ENCODE measurements at places on chromosomes 4 and X.

DNA sequence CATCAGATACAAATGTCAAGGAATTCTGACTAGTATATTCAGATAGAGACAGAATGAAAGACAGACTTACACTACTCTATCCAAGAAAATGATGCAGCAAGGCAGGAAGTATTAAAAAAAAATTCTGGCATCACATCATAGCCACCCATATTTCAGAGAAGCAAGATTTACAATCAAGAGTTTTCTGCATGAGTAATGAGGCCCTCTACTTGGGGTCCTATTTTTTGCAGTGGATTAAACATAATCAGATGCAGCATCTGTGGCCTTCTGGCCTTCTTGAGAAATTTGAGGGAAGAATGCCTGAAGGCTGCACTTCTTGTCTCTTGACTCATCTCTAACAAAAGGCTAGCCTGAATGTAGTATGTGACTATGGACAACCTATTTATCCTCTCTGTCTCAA lies 48.2 kb upstream of the SLIT2 start:
- DNase-seq = no peak

DNA sequence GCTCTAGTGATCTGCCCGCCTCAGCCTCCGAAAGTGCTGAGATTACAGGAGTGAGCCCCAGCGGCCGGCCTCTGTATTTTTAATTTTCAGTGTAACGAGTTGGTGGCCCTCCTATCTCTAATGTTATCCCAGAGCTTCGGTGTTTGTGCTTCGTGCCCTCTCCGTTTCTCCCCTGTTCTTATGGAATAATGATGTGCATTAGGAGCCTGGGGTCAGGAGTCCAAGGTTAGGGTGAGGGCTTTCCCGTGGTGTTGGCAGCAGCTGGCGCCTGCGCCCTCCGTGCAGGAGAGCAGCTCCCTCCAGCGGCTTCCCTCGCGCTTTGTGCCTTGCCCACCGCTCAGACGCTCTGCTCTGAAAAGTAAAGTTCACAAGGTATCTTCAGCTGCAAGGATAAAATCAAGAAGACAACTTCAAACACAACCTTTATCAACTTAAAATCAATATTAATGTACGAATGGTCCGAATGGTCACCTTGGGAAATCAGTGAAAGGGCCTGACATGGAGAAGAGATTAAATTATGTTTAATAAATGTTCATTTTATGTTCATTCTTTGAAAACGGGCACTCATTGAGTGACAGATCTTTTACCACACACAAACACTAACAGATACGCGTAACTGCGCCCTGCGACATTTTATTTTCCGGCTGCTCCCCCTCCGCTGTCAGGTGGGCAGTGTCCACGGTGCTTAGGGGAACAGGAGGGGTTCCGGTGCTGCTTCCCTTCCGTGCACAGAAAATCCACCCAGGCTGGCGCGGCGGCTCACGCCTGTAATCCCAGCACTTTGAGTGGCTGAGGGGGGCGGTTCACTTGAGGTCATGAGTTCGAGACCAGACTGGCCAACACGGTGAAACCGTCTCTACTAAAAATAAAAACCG lies 62.4 kb downstream of the TRAPPC11 start:
- DNase-seq = no peak

DNA sequence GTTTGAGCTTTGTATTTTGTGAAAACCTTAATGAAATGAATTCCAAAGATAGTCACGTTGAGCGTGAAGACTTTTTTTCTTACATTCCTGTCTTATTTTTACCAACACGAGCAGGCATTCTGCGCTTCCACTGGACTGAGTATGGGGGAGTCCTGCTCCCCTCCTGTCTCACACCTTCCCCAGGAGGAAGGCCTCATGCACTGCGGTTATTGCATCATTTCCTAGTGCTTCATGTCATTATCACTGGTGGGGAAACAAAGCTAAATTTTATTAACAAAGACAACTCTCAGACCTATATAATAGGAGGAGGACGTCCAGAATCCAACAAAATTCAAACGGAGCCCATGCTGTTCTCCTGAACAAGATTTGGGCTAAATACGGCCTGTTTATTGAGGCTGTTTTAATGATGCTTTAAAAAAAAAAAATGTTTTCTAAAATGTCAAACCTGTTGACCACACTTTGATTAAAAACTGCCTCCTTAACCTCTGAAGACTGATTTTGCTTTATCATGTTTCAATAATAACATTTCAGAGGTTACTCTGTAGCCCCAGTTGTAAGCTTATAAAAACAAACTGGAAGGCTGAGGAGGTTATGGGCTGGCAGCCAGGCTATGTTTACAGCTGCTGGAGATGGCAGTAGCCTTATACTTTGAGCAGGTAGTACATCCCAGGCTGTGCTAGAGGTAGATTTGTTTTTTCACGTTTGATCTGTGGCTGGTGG lies 118.0 kb downstream of the SOWAHB start:
- DNase-seq = no peak

DNA sequence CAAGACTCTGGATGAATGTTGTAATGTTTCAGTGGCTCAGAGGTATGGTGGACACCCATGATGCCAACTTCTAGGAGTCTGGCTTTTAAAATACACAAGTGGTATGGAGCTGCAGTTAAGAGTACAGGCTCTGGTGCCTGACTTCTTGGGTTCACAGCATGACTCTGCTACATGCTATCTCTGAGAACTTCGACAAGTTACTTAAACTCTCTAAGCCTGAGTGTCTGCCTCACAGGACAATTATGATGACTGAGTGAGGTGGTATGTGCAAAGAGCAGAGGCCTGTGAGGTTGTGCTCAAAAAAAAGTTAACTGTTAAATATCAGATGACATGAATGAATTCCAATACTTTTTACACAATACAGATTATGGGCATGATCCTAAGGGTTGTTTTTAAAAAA lies 90.9 kb upstream of the SRD5A3 start:
- DNase-seq = no peak

DNA sequence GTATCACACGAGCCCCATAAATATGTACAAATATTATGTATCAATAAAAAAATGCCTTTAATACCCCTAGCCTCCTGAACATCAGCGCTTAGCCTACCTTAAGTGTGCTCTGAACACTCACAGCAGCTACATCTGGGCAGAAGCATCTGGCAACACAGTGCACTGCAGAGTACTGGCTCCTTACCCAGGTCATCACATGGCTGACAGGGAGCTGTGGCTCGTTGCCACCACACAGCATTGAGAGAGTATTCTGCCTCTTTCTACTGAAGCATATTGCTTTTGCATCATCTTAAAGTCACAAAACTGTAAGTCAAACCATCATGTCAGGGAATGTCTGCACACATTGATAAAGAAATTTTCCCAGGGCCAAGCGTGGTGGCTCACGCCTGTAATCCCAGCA lies 55.2 kb downstream of the TRIML1 start:
- no peak for DNase-seq

DNA sequence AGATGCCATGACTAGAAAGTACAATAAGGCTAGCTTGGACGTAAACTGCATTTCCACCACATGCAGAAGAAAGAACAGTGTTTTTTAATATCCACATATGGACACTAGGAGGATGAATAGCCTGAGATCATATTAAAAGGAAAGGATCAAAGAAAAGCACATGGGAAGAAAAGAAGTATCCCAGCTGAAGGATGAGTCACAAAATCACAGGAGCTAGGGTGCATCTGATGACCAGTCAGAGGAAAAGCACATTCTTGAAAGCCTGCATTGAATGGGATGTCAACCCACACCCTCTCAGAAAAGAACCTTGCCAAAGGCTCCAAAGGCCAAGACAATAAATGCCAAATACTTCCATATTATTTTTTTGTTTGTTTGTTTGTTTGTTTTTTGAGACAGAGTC lies 56.8 kb upstream of the PRDX4 start:
- no peak for DNase-seq

- no peak for DNase-seq
Observed at GRCh38 chrX:24946369-24946768, 69.4 kb downstream of the ARX start.
